Stimulated activated CD4-positive, alpha-beta T cell treated with anti-CD3 and anti-CD28 coated beads, Interleukin-1b, Interleukin-23, amount 100 ng/mL, for 1 hour (primary cell): ENCODE measurements at places on chromosomes 4 and X.

- DNase-seq, result no peak
These were observed 470.2 kb downstream of the IQCM start for GRCh38 chr4:149345424-149345823.

GRCh38 chrX:56791456-56791855, 62.4 kb downstream of the NBDY start:
- DNase-seq, result no peak

DNA sequence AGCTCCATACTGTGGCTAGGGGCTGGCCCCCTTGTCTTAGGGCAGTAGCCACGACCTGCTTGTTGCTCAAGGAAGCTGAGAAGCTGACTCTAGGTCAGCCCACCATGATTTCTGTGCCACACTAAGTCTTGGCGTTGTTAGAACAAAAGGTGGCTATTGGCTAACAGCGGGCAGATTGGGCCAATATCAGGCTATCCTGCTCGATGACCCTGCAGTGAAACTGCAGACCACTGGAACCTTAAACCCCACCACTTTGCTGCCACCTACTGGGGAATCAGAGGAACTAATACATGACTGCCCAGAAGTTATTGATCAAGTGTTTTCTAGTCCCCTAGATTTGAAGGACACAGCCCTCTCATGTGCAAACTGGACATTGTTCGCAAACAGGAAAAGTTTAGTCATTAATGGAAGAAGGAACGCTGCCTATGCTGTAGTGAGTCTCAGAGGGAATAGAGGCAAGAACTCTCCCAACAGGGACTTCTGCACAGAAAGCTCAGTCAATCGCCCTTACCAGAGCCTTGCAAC, 17.0 kb upstream of the PAPSS1 start:
- DNase-seq, result no peak

DNA sequence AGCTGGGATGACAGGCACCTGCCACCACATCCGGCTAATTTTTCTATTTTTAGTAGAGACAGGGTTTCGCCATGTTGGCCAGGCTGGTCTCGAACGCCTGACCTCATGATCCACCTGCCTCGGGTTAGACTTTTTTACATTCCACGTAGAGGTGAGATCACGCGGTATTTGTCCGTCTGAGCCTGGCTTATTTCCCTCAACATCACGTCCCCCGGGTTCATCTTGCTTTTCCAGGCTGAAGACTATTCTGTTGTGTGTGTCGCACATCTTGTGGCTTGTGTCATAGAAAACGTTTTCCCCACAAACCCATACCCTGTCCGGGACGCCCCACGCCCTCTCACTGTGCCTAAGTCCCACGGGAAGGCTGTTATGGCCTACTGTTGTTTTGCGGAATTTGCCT, 185.3 kb downstream of the CRLF2 start:
- DNase-seq, result no peak

- no peak for DNase-seq
These were observed 7.1 kb downstream of the HAND2 start for GRCh38 chr4:173522951-173523395.

GRCh38 chr4:113576947-113577678, 184.4 kb downstream of the CAMK2D start:
- no peak for DNase-seq

DNA sequence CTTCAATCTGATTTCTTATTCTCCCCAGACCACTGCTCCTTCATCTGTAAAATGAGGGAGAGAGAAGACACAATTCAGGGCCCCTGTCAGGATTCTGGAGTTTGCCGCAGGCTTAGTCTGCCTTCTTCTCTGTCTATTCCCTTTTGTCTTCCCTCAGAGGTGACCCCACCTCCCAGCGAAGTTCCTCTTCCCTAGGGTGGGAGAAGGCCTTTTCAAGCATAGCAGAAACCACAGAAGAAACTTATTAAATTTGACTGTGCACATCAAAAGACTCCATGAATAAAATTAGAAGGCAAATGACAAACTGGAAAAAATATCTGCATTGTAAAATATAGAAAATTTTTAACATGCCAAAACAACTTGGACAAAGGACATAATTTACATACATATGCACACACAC, 148.8 kb downstream of the HNRNPD start:
- DNase-seq, result no peak

GRCh38 chr4:32988165-32988811, 2268.1 kb downstream of the PCDH7 start:
- DNase-seq, result no peak

DNA sequence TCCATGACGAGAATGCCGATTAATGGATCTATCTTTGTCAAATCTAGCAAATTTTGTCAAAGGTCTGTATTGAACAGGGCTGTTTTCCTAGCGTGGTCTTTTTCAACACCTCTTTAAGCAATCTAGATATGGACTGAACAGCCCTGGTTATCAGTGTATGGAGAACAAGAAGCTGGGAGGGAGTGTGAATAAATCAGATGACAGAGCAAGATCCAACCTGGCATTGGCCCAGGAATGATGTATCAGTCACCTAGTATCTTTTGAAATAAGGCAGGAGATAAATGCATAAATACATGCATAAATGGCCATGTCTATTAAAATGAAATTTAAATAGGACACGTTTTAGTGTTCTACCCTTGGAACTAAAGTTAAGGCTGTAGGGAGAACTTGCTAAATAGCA, 15.7 kb upstream of the AP1S2 start:
- DNase-seq, result no peak

- DNase-seq, result no peak
These were observed 1.7 kb downstream of the GPRIN3 start for GRCh38 chr4:89305712-89306437.

GRCh38 chr4:8745826-8746225, 125.8 kb downstream of the HMX1 start:
- no peak for DNase-seq

GRCh38 chrX:10254739-10255138, 98.0 kb downstream of the CLCN4 start:
- DNase-seq, result no peak
